ENCODE measurements at places on chromosomes 16 and 17.

DNA sequence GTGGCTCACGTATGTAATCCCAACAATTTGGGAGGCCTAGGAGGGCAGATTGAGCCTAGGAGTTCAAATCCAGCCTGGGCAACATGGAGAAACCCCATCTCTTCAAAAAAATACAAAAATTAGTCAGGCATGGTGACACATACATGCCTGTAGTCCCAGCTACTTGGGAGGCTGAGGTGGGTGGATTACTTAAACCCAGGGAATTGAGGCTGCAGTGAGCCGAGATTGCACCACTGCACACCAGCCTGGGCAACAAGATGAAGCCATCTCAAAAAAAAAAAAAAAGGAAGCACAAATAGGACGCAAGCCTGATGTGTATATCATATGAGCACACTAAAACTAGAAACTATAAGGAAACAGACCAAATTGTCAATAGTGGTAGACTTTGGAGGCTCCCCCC, 17.1 kb upstream of the FLCN start:
- DNase-seq: no peak

DNA sequence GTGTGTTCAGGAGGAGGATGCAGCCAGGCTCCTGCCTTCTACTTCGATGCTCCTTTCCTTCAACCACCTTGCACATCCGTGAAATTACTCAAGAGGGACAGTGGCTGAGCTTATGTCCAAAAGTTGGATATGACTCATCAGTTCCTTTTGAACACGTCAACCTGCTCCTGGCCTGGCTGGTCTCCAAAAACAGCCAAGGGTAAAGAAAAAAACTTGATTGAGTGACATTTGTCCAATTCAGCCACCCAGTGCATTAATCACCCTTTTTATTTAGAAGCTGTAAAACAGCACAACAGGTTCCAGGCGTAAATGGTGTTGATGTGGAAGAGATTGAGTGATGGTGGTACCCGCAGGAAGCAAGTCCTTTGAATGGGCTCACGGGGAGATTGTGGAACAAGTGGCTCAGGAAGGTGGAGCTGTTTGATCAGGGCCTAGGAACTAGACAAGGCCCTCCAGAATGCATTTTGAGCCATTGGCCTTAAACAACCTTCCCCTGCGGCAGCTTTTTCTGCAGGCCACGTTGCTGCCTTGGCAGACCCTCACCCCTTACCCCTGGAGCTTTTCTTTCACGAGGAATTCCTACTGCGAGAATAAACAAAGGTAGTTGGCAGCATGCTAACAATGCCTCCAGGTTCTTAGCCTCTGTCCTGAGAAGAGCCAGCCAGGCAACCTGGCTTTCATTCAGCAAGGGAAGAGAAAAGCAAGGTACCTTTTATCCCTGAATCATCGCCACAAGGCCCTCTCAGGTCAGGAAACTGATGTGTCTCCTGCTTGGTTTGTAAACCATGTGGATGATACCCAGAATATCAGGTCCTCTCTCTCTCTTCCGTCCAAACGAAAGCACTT, 173.3 kb upstream of the CACNG5 start:
- no peak for DNase-seq

DNA sequence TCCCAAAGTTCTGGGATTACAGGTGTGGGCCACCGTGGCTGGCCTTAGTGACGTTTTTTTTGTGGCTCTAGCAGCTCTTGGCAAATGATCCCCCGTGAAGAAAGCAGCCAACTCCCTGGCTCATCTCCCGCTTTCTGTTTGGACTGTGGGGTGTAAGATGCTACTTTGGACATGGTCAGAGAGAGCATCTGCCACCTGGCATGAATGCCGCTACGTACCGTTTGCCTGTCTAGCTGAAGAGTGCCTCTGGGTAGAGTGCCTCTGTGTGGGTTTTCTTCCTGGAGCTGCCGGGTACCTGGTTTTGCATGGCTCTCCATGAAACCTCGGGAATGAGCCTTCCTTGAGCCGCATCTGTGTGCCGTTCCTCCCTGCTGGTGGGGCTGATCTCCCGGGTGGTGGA, 34.3 kb downstream of the NDEL1 start:
- DNase-seq: no peak

GRCh38 chr16:50692644-50692998, 785 bp upstream of the NOD2 start:
- DNase-seq: no peak

GRCh38 chr17:57675427-57676387, 69.4 kb downstream of the CCDC182 start:
- no peak for DNase-seq

DNA sequence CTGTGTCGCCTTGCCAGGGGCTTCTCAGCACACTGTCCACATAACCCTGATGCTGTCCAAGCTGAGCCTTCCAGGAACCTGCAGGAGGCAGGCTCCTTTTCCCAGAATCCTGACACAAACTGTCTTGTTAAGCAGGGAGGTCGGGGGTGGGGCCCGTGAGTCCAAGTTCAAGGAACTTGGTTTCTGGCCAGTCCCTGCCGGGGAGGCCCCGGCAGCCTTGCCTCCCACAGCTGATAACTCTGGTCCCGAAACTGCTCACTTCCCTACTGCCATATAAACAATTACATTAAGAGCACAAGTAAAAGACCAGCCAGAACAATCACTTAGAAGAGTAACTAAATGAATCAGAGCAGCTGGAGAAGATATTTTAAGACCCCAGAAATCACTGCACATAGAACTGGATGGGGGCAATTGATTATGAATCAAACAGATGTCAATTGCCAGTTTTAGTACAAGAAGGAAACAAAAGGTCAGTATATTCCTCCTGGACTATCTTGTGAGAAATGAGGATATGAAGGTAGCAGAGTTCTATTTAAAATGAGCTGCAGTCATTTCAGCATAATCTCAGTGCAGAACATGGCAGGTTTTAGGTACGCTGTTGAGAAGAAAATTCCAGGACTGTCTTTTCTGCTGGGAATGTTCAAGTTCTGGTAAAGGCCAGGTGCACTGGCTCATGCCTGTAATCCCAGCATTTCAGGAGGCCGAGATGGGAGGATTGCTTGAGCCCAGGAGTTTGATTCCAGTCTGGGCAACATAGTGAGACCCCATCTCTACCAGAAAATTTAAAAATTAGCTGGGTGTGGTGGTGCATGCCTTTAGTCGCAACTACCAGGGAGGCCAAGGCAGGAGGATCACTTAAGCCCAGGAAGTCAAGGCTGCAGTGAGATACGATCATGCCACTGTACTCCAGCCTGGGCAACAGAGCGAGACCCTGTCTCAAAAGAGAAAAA, 169.8 kb downstream of the PITPNC1 start:
- DNase-seq: no peak

- DNase-seq: peak; percentile 94
These were observed 13.7 kb downstream of the ALOX12B start for GRCh38 chr17:8073627-8074484.

- DNase-seq: no peak
These were observed 364.7 kb upstream of the DYNLRB2 start for GRCh38 chr16:80176114-80176513.

DNA sequence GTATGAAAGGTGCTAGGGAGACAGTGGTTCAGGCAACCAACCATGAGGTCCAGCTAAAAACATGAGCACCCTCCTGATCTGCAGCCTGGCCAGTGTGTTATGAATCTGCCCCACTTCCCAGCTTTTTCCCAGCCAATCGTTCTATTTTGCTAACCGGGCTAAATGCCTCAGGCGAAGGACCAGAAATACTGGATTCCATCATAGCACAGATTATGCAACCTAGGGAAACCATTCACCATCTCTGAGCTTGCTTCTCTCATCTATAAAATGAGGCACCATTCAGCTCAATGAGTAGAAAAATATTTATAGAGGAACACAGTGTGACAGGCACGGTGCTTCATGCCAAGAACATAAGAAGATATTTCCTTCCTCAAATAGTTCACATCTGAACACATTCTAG, 45.2 kb upstream of the NUDT7 start:
- no peak for DNase-seq

- no peak for DNase-seq
These were observed 122.9 kb downstream of the ABCA8 start for GRCh38 chr17:68832109-68832802.

- no peak for DNase-seq
These were observed 2.9 kb upstream of the KRT16 start for GRCh38 chr17:41615454-41615853.

GRCh38 chr17:52124993-52125392, 33.5 kb downstream of the CA10 start:
- no peak for DNase-seq

GRCh38 chr16:1991588-1991947, 1.8 kb downstream of the SYNGR3 start:
- no peak for DNase-seq

- no peak for DNase-seq
These were observed 14.5 kb upstream of the PITPNM3 start for GRCh38 chr17:6570731-6571451.

- no peak for DNase-seq
These were observed 72.3 kb downstream of the TANGO6 start for GRCh38 chr16:68915589-68915988.

DNA sequence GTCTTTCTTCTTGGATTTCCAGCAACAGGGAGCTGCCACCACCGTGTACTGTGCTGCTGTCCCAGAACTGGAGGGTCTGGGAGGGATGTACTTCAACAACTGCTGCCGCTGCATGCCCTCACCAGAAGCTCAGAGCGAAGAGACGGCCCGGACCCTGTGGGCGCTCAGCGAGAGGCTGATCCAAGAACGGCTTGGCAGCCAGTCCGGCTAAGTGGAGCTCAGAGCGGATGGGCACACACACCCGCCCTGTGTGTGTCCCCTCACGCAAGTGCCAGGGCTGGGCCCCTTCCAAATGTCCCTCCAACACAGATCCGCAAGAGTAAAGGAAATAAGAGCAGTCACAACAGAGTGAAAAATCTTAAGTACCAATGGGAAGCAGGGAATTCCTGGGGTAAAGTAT, 389.0 kb downstream of the MAF start:
- DNase-seq: no peak

DNA sequence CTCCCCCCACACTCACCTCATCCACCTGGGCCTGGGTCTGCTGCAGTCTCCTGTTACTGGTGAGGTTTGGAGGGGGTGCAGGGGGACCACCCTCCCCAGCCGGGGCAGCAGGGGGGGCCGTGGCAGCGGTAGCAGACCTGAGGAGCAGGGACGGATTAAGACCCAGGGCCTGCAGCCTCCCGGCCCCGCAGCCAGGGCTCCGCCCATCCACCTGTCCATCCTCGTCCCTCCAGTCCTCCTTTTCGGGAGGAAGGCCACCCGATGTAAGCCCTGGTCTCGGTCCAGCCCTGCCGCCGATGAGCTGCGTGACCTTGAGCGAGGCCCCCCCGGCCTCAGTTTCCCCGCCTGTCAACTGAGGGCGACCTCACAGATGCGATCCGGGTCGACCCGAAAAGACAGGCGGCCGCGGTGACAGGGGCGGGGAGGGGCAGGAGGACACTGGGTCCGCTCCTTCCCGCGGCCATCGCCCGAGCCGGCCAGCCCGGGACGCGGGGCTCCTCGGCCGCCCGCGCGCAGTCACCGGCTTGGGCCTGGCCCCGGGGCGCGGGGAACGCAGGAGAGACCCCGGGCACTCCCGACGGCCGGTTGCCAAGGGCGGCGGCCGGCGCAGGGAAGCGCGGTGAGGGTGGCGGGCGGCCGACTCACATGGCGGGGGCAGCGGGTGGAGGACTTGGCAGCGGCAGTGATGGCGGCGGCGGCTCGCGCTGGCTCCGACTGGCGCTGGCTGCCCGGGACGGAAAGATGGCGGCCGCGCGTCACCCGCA, at the start of gene VAMP2:
Gene VAMP2 (minus strand): TSS at position 716 of the 764 bp plus-strand sequence. CDS start 69 bp downstream, at position 647.
- DNase-seq: peak; percentile 81

DNA sequence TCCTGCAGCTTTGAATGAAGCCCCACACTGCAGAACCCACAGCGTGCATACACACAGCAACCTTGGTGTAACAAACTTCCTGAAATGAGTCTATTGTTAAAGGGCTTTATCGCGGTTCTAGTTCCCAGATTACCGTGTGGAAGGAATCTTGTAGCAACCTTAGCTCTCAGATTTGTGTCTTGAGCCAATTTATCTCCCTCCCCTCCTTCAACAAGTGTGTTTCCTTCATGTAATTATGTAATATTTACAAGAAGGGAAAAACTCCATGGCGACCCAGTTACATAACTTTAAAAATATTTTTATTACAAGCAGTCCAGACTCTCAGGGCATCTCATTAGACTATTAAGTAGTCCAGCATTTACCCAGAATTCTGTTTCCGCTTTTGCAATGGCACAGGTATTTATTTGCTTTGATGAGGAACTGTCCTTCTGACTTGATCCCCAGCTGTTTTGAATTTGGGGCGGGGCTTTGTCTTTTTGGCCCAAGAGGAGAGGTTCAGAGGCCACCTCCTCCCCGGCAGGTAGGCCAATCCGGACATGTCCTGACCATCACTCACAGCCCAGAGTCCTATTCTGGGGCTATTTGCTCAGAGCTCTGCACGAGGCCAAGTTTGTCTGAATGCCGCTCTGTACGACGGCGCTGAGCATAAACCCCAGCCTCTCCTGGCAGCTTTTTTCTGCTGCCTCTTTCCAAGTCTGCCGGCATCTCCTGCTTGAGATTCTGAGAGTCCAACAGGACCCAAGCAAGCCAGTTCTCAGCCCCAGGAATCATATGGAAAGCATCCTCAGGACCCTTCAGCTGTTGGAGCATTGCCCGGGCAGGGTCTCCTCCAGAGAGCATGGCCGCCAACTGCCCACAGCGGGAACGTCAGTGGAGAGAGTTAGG, 35.6 kb downstream of the CLEC16A start:
- no peak for DNase-seq

DNA sequence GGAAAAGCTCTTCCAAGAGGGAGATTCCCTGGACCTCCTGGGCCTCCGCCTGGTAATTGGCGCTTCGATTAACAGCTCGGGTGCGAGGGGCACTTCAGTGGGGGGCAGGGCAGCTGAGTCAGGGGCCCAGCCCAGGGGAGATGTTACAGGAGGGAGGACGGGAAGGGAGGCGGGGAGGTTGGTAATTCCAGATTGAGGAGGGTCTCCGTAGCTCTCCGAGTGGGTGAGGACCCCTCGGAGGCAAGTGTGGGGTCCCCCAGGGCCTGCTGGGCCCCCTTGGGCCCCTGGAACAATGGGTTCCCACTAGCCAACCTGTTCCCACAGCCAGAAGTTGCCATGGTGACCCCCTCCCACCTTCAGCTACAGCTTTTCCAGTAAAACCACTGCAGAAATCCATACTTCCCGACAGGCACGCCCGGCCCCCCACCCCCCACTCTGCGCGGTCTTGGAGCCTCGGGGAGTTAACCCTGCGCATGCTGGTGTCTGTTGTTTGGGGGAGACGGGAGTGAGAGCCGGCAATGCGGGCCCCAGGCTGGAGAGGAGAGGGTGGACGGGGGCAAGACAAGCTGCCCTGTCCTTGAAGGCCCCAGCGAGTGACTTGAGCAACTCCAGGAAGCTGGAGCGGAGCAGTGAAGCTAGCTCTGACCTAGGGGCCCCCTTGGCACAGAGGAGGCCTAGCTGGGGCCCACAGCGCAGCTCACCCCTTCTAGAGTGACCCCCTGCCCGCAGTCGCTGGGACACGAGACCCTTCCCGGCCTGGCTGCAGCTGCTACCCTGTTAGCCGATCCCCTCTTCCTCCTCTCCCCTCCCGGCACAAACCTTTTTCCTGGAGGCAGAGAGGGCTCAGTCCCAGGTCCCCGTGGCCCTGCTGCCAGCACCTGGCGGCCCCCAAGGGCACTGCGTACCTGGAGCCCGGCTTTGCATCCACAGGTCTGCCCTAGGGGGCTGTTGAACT, 37.8 kb downstream of the TMEM235 start:
- DNase-seq: no peak

All from CD4-positive, alpha-beta T cell (primary cell).